NCI-H1105 (cell line): ENCODE measurements at places on chromosomes 6 and 20.

DNA sequence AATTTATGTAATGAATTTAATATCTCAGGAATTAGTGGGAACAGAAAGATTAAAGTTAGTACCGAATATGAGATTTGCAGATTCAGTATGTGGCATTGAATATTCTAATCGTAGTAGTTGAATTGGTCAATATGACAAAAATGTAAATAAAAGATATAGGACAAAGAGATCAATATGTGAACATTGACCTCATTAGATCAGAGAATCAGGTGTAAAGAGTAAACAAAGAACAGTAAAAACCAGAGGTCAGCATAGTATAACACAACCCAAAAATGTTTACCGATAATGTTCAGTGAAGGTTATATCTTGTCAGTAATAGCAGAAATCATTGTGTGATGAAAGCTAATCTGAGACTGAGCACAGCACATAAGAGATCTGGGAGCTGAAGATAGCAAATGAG, 152.0 kb downstream of the FAM83B start:
- no peak for DNase-seq

GRCh38 chr6:73151732-73152131, 73.6 kb downstream of the KHDC1L start:
- no peak for DNase-seq

GRCh38 chr6:127090051-127090450, 28.4 kb upstream of the RSPO3 start:
- no peak for DNase-seq

GRCh38 chr6:133248241-133249001, 7.3 kb downstream of the EYA4 start:
- no peak for DNase-seq

DNA sequence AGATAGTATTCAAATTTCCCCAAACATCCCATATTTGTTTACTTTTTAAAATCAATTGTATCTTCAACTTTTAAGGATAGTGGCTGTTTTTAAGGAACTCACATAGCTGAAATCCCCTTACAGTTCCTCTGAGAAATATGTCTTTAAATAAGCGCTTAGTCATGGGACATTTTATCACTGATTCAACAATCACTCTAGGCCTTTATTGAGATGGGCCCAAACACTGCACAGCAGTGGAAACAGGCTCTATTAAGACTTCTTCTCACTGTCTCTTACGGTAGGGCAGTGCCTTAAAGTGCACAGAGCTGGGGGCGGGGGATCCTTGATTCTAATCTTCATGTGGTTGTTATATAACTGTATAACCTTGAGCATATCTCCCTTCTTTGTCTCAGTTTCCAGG, 59.8 kb upstream of the RREB1 start:
- no peak for DNase-seq

- DNase-seq = peak; percentile 48
Measured at GRCh38 chr20:38748861-38749149, 545 bp downstream of the ACTR5 start.

GRCh38 chr6:144528743-144529425, 243.7 kb downstream of the UTRN start:
- DNase-seq = no peak

DNA sequence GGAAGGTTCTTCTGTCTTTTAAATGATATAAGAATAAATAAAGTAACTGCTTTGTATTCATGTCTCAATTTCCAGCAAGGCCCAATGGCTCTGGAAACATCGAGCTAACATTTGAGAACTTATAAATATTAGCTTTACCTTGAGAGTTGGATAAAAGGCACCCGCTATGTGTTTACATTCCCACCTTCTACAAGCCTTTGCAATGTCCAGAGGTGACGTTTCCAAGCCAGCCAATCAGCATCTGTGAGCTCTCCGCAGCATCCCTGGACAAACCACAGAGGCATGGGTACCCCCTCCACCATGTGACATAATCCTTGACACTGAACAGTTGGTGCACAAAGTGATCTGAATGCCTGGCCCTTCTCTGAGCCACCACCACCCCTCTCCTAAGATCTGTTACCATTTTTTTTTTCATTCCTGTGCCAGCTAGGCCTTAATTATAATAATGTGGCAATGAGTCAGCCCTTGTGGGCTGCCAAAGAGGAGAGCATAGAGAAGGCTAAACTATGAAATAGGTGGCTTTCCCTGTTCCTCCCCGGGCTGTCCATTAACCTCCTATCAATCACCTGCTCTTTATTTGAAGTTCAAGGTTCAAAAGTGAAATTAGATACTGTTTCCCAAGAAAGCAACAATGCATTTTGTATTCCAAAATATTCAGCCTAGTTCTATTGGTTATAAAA, 4.1 kb downstream of the CBLN4 start:
- no peak for DNase-seq

GRCh38 chr6:98827295-98828159, 6.8 kb upstream of the POU3F2 start:
- DNase-seq = no peak

GRCh38 chr6:110044096-110044495, 66.0 kb downstream of the GPR6 start:
- DNase-seq = no peak

DNA sequence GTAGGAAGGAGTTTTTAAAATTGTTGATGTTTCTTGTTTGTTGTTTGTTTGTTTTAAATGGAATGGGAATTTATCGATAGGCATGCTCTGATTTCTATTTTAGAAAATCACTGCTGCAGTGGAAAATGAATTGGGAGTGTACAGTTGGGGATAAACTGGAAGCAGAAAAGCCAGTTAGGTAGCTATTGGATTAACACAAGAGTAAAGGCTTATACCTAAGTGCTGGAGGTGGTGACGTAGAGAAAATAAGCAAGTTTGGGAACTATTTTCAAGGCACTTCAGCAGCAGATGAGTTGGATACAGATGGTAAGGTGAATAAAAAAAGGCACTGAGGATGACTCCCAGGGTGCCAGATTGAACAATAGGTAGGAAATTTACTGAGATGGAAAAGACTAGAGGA, 164.9 kb downstream of the PLCB4 start:
- DNase-seq = no peak

DNA sequence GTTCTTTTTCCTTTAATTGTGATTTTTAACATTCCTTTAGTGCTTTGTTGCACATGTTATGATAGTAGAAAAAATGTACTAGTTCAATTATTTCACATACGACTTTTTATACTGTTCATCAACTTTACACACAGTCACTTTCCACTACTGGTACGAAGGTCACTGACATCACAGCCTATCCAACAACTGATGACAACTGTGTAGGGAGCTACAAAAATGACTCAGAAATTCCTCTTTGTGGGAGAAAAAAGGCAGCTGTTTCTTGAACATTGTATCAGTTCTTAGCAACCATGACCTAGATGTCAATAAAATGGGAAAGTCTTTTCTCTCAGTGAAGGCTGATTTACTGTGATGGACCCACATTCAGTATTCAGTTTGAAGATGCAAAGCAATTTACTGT, 7.0 kb upstream of the ID4 start:
- DNase-seq = no peak

GRCh38 chr6:70241991-70242420, 60.9 kb downstream of the COL9A1 start:
- no peak for DNase-seq

- no peak for DNase-seq
Measured at GRCh38 chr6:153334121-153334520, 203.0 kb upstream of the RGS17 start.

- peak; percentile 27 for DNase-seq
Measured at GRCh38 chr6:17725083-17725482, 18.4 kb upstream of the NUP153 start.

- DNase-seq = peak; percentile 60
Measured at GRCh38 chr6:32969685-32970412, 1.5 kb downstream of the BRD2 start.

GRCh38 chr20:53826597-53827291, 233.1 kb upstream of the ZNF217 start:
- no peak for DNase-seq

- DNase-seq = no peak
Measured at GRCh38 chr20:20731000-20731944, 18.8 kb upstream of the RALGAPA2 start.

- peak; percentile 90 for DNase-seq
Measured at GRCh38 chr6:15365273-15365687, 119.4 kb downstream of the JARID2 start.

DNA sequence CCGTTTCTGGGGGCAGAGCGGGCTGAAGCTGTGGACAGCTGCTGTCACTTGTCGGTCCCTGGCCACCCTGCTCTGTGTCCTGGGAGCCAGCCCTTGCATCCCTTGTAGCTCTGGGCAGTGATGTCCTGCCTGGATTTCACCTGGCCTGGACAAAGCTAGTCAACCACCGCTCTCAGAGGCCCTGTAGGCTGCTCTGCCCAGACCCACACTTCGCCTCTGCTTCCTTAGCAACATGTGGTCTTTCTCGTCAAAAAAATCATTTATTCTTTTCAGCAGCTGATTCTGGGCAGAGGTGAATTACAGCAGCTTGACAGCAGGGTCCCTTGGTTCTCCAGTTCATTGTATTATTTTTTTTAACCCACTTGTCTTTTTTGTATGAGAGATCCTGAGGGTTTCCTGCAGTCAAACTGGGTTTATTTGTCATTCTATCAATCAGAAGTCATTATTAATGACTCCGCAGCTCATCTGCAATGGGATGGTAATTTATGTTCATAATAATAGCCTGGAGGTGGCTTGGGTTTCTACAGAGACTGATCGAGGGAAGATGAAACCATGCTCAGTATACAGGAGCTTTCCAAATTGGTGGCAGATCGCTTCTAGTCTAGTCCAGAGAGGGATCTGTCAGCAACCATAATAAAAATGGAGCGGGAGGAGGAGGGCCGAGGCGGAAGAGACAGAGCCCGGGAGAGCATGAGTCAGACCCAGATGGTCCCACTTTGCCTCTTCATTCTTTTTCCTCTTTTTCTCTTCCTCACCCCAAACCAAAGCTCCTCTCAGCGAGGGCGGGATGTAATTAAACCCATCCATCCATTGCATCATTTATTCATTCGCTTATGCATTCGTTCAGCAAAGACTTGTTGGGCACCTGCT, 22.4 kb downstream of the EDN3 start:
- no peak for DNase-seq

DNA sequence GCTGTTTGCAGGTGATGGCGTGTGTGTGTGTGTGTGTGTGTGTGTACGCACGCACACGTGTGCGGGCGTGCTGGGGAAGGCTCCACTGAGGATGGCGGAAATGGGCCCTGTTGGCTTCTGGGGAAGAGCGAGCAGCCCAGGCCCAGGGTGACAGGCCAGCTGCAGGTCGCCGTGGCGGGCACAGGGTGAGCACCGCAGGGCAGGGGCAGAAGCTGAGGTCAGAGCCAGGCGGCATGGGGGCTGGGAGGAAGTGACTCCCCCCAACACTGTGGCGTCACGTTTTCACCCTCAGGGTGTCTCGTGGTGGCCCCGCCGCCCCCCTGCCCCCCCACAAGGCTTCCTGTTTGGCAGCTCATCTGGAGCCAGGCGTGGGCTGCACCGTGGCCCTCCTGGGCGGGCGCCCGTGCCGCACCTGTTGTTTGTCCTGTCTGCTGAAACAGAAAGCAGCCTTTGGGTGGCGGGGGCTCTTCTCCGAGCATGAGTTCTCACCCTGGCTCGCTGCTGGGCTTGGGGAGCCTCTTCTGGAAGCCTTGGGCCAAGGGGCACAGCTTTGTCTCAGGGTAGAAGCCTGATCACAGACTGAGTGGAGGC, 7.1 kb downstream of the RBM38 start:
- DNase-seq = peak; percentile 78

- DNase-seq = no peak
Measured at GRCh38 chr6:5979650-5980420, 26.9 kb downstream of the NRN1 start.

DNA sequence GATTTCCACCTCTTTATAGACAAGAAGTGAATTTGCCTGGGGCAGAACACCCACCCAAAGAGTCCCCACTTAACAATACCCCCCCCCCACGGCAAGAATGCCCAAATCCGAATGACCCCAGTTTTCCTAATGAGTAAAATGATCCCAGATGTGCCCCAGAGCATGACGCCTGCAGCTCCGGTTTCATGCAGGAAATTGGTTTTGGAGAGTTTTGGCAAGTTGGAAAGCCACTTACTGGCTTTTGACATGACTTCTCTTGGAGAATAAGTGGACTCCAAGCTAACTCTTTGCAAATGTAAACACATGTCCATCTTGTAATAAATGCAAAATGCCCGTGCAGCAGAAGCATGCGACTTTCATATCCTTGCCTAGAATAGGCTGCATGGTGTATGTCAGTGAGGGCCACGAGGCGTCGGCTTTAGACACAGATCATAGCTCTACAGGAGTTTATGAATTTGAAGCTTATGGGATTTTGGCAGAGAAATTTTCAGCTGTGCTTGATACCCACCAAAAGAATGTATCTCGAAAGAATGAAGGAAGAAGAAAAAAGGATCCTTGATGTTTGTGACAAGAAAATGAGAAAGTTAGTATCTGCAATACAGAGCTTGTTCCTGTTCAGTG, 24.2 kb downstream of the EDN3 start:
- no peak for DNase-seq
